T-helper 22 cell (primary cell): ENCODE measurements at places on chromosomes 2 and 18.

GRCh38 chr2:32864334-32865111 is 82.2 kb upstream of the LTBP1 start:
- DNase-seq = no peak

GRCh38 chr2:130762910-130763385 is 7.6 kb downstream of the AMER3 start:
- no peak for DNase-seq

DNA sequence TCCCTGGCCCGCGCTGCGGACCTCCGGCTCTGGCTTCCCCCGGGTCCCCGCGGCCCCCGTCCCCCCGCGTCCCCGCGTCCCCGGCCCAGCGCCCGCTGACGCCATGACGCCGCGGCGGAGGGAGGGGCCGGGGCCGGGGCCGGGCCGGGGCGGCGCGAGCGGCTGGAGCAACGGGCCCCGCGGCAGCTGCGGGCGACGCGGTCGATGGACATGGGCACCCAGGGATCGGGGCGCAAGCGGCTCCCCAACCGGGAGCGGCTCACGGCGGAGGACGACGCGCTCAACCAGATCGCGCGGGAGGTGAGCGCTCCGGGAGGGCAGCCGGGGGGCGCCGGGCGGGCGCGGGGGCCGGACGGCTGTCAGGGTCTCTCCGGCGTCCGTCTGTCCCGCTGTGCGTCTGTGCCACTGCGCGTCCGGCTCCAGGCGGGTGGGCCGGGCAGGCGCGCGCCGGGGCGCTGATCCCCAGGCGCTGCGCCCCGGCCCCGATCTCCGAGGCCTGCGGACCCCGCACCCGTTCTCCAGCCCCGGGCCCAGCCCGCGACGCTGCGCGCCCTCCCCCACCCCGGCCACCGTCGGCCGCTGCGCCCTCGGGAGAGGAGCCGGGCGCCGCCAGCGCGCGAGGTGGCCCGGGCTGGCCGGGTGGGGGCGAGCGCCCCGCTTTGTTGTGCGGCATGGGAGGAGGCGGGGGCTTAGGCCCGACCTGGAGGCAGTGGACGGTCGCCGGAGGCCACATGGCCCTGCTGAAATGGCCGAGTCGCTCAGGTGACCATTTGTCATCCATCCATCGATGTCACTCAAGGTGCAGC is at the start of gene LRRFIP1:
Gene LRRFIP1, plus strand, starts transcription at position 147 of the 806 bp plus-strand sequence. Its CDS starts 58 bp downstream, at position 205.
- DNase-seq = no peak

DNA sequence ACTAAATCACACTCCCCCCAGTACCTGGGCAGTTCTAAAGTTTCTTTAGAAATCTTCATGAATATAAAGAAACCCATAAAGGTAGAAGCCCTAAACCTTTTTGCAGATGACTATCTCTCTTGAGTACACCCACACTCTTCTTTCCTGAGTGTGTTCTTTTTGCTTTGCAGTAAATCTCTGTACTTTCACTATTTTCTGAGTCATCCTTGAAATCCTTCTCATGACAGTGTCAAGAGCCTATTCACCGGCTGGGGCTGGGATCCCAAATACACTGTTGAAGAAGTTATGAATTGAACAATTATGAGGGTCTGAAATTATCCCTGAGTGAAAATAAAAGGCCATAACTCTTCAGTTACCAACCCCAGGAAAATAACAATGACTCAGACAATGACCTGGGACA is 133.9 kb upstream of the CCDC195 start:
- no peak for DNase-seq

- no peak for DNase-seq
These were observed 164.5 kb downstream of the HAUS1 start for GRCh38 chr18:46268671-46269070.

- no peak for DNase-seq
These were observed 336.6 kb upstream of the SALL3 start for GRCh38 chr18:78643004-78643403.
